ENCODE measurements at places on chromosomes 1 and 21.

DNA sequence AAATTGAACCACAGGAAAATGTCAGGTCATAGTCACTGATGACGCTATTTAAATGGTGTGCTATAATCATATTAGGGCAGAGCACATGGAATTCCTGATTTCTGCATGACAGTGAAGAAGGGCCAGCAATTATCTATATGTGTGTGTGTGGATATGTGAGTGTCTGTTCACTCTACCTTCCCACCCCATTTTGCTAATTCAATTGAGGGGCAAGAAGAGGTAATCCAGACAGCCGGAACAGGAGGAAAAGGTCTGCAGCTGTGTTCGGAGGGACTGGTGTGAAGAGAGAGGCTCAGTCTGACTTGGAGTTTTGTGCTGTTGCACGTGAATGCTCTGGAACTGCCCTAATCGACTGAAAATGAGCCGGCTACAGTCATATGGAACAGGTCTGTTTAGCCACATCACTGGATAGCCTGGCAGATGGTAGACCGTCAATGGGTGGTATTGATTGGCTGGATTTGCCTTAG lies 5.1 kb upstream of the ELAVL4 start:
- DNase-seq, result no peak

DNA sequence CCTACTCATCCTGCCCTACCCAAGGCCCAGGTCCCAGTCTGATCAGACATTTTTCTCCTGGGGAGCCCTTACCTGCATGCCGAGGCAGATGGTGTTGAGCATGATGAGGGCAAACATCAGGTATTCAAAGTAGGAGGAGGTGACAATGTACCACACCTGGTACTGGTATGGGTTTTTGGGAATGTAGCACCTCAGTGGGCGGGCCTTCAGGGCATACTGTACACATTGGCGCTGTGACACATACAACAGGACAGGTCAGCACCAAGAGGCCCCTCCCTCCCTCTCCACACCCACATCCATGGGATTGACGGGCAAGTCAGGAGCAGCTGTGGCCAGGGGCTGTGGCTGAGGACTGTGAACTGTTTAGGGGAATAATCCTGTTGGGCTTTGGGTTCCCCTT lies 37.1 kb upstream of the KIF21B start:
- no peak for DNase-seq

DNA sequence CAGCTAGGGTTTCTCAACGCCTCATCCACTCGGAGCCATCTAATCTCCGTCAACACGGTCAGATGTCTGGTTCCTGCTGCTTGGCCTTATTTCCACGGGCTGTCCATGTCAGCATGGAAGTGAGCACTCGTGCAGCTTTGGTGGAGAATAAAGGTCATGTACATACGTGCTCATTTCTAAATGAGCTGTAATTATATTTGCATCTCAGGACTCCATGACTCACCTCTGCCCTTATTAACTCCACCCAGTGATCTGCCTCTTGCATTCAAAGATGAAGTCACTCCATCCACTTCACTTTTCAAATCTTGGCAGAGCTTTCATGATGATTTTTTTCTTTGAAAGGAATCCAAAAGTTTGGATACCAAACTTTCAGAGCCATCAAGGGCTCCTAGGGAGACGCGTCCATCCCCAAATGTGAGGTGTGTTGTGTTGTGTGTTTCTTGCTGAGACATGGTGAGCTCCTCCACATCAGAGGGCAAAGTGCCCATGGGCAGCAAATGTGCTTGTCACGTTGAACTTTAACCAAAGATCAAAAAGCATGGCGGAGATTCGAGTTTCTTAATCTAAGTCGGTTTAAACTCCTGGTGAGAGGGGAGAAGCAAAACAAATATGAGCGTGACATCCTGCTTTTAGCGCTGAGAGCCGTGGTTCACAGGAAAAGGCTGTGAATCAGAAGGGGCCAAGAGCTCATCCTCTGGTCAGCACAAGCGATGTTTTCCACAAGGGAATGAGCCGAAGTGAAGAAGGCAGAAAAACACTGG lies 68.6 kb upstream of the ERRFI1 start:
- no peak for DNase-seq

DNA sequence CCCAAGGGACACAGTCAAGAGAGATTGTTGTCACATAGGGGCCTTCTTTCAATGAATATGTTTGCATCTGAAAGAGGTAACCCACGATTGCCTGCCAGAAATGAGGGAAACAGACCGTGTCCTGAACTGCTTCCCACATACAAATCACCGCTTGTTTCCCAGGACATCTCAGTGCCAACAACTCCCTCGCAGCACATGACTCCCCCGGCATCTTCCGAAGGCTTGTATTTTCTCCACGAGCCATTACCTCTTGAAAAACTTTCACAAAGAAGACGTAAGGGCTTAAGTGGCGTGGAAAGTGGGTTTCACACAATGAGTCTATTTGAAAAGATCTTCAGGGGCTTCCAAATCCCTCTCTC lies 31.6 kb upstream of the PDE9A start:
- no peak for DNase-seq

DNA sequence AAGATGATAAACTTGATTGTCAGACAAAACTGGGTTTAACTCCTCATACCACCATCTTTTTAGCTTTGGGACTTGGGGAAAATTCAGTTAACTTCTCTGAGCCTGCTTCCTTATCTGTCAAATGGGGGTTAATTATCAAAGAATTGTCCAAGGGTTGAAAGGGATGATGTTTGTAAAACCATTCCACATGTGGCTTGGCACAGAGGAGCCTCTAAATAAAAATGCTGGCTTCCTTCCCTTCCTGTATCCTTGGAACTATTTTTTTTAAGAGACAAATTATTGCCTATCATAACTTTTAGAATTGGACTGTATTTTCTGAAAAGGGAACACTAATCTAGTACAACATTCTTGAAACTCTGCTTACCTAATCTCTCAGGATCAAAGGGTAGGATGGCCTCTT lies 143.4 kb upstream of the USP24 start:
- DNase-seq, result no peak

DNA sequence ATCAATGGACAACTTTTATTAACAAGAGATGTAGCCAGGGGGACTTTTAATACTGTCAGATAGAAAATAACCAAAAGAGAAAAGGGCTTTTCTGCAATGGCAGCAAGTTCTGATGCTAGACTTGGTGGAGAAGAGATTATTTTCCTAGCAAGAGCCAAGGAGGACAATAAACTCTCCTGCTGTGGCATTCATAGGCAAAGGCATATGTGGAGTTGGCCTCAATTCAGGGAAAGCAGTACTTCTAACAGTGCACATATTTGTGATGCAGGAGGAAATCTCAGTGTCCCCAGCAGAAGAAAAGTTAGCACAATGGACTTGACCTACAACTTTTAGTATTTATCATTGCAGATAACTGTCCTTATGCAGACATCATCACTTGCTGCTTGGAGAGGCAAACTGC lies 75.1 kb upstream of the GRIK1 start:
- no peak for DNase-seq

DNA sequence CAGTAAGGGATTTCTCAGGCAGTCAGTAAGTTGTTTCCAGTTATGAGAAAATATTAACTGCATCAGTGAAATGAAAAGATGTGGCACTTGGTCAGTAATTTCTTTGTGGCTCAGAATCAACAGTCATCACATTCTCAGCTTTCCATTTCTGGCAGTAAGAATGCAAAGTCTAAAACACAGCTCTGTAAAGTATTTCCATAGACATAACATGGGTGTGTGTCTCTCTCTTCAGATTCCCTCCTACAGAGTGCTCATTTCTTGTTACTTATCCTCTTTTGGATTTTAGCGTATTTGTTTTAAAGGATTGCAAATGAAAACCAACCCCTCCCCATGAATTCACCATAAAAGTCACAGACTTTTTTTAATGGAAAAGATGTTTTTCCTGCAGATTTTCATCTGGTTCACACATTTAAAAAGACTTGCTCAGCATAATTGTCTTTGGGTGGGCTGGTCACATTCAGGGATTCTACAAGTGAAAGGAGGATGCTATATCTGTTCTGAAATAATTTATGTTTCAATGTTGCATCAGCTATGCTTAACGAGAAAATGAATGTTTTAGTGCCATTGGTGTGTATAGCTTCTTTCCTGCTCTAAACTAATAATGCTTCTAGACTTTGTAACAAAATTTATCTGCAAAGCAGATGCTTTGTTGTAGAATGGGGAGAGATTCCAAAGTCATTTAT lies 34.6 kb upstream of the CD55 start:
- no peak for DNase-seq

- DNase-seq, result no peak
Observed at GRCh38 chr1:244224487-244225430, 173.7 kb downstream of the ZBTB18 start.

DNA sequence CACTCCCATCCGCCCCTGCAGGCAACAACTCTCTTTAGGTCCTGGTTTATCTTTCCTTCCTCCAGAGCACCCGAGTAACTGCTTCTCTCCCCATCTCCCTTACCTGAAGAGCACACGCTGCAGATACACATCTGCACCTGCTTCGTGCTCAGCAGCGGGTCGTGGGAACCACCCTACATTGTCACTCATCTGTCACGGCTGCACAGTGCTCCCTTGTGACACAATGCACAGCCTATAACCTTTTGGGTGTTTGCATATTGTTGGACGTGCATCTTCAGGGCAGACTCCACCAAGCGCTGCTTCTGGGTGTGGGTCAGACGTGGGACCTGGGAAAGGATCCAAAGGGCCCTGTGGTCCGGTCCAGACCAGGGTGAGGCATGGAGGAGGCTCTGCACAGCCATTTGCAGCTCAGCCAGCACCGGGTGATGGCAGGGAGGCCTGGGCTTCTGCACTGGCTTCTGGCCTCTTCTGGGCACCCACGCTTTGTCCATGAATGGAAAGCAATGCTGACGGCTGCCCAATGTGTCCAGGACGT lies 42.5 kb downstream of the WDR4 start:
- DNase-seq, result no peak

DNA sequence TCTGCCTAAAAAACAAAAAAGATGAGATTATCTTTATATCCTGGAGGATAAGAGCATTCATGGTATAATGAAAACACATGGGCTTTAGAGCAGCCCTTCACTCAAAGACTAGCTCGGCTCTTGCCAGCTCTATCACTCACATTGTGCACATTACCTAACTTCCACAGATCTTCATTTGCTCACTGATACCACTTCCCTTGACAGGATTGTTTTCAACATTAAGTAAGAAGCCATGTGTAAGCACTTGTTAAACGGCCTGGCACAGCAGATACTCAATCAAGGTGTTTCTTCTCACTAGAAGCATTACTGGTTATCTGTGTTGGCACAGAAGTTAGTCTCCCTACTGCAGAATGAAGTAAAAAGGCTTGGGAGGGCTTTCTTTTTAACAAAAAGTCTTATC lies 18.7 kb downstream of the LPGAT1 start:
- no peak for DNase-seq
